Stimulated activated CD4-positive, alpha-beta T cell treated with anti-CD3 and anti-CD28 coated beads, Interleukin-2, amount 100 ng/mL, for 24 hours (primary cell): ENCODE measurements at places on chromosomes 1 and 21.

DNA sequence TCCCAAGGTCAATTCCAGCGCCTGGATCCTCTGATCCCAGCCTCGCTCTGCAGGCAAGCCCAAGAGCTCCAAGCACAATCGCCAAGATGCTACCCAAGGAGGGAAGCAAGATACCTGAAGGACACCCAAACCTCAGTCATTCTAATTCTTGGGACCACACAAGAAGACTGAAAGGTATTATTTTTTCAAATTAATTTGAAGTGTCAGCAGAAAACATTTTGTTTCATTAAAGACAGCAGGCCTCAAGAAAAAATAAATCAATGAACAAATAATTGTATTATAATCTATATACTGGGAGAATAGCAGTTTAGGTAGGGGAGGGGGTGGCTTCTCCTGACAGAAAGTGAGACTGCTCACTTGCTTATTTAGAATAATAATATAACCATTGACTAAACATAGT lies 347.8 kb downstream of the HHAT start:
- DNase-seq: no peak

DNA sequence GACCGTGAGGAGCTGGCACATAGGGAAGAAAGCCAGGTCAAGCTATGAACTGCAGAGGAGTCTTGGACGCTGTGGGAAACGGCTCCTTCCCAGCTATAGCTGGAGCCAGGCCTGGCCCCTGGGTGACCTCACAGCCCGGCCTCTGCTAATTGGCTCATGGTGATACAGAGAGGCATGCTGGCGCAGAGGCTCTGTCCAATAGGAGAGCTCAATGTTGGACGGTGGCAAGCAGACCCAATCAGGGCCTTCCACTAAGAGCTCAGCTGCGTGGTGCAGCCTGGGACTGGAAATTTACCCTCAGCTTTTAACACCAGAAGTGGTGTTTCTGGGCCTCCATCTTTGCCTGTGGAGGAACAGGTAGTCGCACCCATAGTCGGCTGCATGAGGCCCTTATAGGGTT lies 64.4 kb upstream of the GRHL3 start:
- DNase-seq: no peak

GRCh38 chr1:206790502-206791250 lies 18.4 kb upstream of the IL10 start:
- DNase-seq: no peak

GRCh38 chr1:43622471-43622870 lies 27.5 kb upstream of the KDM4A start:
- no peak for DNase-seq

GRCh38 chr21:43278359-43278758 lies 109.6 kb downstream of the CRYAA start:
- DNase-seq: no peak

GRCh38 chr1:183720028-183720427 lies 66.9 kb upstream of the APOBEC4 start:
- no peak for DNase-seq

- no peak for DNase-seq
Observed at GRCh38 chr21:29236201-29236600, 62.5 kb upstream of the BACH1 start.

- no peak for DNase-seq
Observed at GRCh38 chr1:6044481-6045109, 1.1 kb upstream of the KCNAB2 start.

DNA sequence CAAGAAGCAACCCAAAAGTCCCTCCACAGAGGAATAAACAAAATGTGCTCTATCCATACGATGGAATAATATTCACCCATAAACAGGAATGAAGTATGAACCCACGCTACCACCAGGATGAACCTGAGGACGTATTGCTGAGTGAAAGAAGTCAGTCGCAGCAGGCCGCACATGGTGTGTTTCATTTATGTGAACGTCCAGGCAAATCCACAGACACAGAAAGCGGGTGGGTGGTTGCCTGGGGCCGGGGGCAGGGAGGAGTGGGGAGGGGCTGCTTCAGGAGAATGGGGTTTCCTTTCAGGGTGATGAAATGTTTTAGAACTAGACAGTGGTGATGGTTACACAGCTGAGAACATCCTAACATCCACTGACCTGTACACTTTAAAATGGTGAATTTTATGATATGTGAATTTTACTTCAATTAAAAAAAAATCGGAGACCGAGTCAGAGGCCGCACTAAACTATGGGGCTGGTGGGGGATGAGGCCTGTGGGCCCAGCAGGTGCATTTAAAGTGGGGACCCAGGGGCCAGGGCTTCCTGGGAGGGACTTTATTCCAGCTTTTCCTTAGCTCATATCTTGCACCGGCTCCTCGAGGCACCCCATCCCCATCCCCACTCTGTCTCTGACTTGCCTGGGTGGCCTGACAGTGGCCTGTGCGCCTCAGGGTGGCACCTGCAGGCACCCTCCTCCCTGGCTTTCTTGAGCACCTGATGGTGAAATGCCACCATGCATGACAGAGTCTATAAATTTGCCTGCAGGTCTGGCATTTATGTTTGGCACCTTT lies 392.6 kb upstream of the VAMP3 start:
- no peak for DNase-seq

DNA sequence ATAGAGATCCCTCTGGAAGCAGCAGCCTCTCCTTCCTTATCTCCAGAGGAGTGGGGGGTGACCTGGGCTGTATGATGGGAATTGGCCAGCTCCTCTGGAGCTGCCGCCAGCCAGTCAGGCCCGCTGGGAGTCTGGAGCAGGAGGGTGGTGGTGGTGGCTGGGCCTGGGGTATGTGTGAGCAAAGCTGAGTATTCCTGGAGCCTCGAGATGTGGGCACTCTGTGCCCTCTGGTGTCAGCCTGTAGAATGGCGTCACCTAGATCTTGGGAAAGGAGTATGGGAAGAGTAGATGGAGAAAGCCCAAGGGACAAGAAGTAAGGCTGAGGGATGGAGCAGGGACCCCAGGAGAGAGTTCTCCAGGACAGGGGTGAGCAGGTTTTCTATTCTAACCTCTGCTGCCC lies 16.0 kb downstream of the VANGL2 start:
- no peak for DNase-seq

GRCh38 chr1:204493145-204493983 lies 1.2 kb downstream of the PIK3C2B start:
- peak; percentile 32 for DNase-seq

DNA sequence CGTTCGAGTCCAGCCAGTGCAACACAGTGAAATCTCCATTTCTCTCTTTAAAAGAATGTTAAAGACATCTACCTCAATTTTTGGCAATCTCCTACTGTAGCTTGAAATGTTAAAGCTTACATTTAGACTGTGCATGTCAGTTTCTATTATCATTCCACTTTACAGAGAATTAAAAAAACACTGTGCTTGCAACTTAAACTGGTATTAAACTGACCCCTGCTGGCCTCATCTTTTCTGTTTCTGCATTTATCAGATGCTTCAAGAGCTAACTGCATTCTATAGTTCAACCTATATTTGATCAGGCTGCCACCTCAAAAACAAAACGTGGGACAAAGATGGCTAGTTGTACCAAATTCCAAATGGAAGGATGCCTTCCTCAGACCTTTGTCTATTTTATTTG lies 226.5 kb downstream of the SMYD3 start:
- no peak for DNase-seq

DNA sequence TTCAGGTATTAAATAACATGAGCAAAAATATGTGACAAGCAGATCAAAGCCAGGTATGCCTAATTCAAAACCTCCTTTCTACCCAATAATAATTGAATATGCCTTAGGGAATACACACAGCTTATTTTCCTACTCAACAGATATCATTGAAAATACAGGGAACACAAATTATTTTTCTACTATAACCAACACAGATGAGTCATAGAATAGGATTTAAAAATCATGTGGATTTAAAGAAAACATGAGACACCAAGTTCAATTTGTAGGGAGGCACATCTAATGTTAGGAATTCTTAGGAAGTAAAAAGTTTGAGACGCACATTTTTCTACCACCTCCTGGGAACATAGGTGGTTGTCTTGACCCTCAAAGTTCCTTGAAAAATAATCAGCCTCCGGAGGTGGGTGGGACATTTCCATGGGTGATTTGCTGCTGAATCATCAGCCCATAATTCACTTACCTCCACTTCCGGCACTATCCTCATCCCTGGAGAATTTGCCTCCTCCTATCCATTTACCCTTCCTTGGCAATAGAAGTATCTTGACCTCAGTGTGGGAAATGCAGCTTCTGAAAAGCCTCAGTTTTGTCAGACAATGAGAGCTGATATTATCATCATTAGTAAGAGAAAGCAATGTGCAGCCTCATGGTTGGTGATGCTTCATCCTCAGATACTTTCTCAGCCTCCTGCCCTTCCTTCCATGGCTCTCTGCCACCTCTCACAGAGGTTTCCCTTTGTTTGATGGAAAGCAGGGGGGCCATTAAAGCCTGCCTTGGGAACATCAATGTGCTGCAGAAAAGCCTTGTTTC lies 33.5 kb upstream of the RGS4 start:
- DNase-seq: no peak

DNA sequence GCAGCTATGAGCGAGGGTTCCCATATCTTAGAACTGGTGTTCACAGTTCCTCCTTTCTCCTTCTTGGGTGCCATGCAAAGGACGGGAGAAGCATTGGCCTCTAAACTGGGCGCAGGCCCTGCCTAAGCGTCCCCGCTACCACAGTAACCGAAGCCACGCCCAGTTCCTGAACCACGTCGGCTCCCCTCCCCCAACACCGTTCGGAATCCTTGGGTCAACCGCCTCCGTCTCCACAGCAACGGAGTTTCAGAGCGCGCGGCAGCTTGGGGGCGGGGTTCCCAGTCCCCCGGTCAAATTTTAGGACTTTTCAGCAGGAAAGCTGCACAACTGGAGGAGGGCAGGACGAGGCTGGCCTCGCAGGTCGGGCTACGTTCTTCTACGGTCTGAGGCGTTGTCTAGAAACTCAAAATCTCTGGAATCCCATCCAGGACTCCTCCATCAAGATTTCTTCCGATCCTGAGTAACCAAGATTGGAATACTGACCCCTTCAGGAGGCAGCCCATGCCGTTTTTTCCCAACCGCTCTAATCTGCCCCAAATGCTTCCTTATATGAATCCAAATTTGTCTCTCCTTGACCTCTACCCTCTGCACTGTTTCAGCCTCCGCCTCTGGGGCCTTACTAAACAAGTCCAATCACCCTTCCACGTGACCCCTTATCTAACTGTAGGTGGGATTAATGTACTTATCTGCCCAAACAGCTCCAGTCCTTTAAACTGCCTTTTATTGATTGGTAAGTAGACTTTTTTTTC lies at the start of gene SPAG17:
Gene SPAG17, minus strand, starts transcription at position 145 of the 749 bp plus-strand sequence. Its CDS starts 71 bp downstream, at position 74.
- DNase-seq: no peak

DNA sequence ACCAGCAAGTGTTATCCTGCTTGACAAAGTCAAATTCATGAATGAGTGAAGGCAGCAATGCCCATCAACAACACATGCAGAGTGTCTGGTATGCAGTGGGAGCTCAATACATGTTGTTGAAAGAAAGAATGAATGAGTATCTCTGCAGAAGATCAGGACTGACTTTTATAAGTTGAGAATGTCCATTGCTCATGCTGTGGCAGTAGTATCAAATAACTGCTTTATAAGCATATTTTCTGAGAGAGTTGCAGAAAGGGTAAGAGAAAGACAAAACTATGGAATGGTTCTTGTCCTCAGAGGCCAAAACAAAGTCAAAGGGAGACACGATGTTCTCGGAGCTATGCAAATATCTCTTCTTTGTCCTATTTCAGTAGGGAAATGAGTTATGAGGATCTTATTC lies 288.7 kb downstream of the LMX1A start:
- no peak for DNase-seq

GRCh38 chr1:206882555-206882954 lies 14.7 kb upstream of the IL24 start:
- no peak for DNase-seq

GRCh38 chr1:71461416-71461815 lies 380.6 kb upstream of the ZRANB2 start:
- no peak for DNase-seq

GRCh38 chr1:22884806-22885530 lies 87.7 kb downstream of the LACTBL1 start:
- no peak for DNase-seq

GRCh38 chr1:83958704-83959103 lies 40.2 kb downstream of the TTLL7 start:
- no peak for DNase-seq

DNA sequence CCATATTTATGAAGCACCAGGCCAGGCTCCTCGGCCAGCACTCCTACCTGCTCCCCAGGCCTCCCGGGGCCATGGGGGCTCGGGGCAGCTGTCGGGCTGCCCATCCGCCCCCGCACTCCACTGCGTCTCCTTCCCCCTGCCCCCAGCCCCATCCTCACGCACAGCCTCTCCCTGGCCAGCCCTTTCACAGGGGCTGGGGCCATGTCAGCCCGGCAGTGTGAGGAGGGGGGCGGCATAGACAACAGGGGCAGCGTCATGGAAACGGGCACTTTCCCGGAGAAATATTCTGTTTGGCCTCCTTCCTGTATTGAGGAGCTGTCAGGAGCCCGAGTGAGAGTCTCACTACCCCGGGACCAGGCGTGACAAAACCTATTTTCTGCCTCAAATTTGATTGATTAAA lies 87.3 kb downstream of the CASZ1 start:
- no peak for DNase-seq

- no peak for DNase-seq
Observed at GRCh38 chr1:109598655-109599054, 20.8 kb downstream of the GNAT2 start.

GRCh38 chr1:83900524-83900923 lies 98.4 kb downstream of the TTLL7 start:
- DNase-seq: no peak

- no peak for DNase-seq
Observed at GRCh38 chr1:178263341-178263740, 169.4 kb downstream of the RASAL2 start.

- no peak for DNase-seq
Observed at GRCh38 chr1:153881751-153882150, 41.0 kb downstream of the GATAD2B start.

GRCh38 chr1:19167140-19167539 lies 42.9 kb downstream of the UBR4 start:
- DNase-seq: no peak

GRCh38 chr1:64236541-64236954 lies 33.1 kb downstream of the UBE2U start:
- no peak for DNase-seq

- no peak for DNase-seq
Observed at GRCh38 chr1:59880735-59881134, 45.8 kb downstream of the CYP2J2 start.

DNA sequence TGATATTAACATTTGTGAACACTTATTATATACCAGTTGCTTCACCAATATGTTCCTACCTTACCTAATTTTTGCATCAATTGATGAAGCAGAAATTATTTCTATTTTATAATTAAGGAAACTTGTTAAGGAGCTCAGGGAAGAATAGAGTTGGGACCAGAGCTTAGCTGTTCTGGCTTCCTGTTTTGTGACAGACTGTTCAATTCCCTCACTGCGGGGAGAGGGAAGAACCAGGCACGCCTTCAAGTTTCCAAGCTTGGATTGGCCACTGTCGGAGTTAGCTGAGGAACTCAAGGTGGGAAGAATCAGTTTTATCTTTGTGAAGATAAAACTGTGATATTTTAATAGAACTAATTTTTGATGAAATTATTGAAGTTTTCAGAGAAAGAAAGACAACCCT lies 142.3 kb upstream of the LMO4 start:
- no peak for DNase-seq
